ENCODE measurements at places on chromosomes 3 and 15.

DNA sequence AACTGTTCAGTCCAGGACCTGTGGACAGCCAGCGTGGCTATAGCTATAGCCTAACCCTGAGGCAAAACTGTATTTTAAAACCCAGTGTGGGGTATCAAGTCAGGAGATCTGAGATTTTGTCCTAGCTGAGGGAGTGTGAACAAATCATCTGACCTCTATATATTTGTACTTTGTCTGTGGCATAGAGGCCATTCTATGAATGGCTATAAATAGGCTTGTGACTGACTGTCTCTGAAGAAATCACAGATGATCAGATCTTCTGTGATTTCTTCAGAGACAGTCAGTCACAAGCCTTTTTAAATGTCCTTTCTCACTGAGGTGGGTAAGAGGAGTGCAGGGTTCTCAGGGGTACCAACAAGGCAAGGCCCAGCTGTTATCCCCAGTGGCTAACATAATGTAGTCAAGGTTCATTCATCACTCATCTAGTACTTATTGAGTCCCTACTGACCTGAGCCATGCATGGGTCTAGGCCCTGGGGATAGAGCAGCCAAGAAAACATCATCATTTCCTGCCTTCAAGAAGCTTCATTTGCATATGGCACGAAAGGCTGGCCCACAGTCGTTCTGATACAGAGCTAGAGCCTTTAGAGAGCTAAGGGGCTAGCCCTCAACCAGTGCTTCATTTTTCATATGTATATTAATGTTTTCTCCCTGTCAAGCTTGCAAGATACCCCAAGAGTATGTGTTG lies 53.3 kb downstream of the TIPARP start:
- DNase-seq, result no peak

DNA sequence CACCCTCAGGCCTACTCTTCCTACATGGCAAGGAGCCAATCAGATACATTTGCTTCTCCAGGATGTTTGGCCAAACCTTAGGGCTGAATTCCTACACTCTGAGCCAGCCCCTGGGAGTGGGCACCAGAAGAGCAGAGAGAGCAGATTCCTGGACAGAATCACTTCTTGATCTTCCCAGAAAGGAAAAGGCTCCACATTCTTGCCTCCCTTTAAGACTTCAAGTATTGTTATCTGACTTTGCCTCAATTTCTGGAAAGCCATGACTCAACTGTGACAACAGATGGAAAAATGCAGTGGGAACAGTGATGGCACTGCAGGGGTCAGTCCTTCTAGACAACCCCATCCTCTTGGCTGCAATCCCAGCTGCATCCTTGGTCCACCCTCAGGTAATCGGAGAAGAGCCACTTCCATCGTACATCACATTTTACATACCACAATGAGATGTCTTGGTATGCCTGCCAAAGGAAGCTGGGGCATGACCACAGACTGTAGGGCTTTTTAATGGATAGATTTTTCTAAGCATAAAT lies 21.0 kb downstream of the SLCO2A1 start:
- no peak for DNase-seq

DNA sequence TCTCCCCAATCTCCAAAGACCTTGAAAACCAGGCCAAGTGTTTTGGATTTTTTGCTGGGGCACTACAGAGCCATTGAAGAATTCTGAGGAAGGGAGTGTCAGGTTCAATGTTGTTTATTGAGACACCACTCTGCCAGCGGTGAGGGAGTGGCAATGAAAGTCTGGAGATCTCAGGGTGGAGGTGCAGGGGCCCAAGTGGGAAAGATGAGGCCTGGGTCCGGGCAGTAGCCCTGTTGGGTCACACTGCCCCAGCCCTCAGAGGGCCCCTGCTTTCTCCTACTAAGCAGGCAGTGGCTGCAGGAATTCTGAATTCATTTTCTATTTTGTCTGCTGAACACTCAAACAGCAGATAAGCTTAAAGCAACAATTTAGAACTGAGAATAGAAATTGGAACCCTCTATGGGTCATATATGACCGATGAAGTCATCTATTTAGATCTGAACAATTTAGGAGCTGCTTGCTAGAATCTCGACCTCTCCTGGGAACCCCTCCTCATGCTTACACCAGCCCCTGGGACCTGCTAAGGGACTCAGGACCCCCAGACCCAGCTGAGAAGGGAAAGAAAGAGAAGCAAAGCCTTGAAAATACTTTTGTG lies 17.9 kb downstream of the HRH1 start:
- DNase-seq, result no peak

GRCh38 chr15:71013446-71013845 lies 101.8 kb upstream of the THSD4 start:
- no peak for DNase-seq

- no peak for DNase-seq
Measured at GRCh38 chr15:48499978-48500377, 145.5 kb downstream of the FBN1 start.

GRCh38 chr3:120673116-120673515 lies 8.9 kb downstream of the HGD start:
- DNase-seq, result no peak

- DNase-seq, result no peak
Measured at GRCh38 chr15:90583471-90584252, 53.9 kb downstream of the CRTC3 start.

GRCh38 chr15:79308874-79309273 lies 2.0 kb upstream of the TMED3 start:
- peak; percentile 32 for DNase-seq

GRCh38 chr3:60652829-60653228 lies 598.4 kb downstream of the FHIT start:
- DNase-seq, result no peak

- no peak for DNase-seq
Measured at GRCh38 chr3:8097690-8098089, 403.9 kb upstream of the LMCD1 start.

- no peak for DNase-seq
Measured at GRCh38 chr3:123760817-123761216, 123.3 kb downstream of the MYLK start.

DNA sequence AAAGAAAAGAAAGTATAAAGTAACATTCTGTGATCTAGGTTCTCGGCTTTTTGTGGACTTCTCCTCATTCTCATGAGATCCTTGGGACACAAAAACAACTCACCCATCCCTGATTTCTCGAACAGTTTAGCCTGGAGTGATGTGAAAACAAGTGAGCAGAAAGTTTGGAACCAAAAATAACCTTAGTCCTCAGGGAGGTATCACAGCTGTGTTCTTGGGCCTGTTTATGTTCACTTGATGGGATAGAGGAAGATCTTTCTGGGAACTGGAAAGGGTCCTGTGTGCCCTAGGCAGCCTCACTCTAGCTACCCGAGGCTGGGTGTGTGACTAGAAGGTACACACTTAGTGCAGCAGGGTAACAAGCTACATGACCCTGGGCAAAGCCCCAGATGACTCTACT lies 308.8 kb upstream of the PDZRN3 start:
- no peak for DNase-seq

- no peak for DNase-seq
Measured at GRCh38 chr15:91422797-91423196, 322.7 kb downstream of the SV2B start.

DNA sequence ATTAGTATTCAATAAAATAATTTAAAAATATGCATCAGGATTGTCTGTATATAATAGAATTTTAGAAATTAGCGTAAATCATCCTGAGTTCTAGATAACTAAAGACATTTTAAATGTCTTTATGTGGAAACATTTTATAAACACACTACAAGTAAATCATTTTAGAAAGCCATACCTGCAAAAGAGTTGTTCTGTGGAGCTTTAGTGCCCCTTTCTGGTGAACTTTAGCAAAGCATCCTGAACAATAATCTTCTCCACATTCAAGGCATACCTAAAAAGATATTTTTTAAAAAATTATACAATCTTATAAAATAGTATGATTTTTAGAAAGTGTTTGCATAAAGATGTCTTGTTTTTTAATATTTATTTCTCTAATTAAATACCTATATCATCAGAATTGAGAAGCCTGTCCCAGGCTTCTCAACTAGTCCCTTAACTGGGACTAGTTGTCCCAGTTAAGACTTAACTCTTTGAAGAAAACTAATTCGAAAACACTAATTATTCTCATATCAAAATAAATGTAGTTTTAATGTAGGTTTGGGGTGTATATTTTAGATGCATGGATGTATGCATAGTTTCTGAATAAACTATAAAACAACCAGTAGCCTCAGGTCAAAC lies 29.7 kb downstream of the ZBBX start:
- peak; percentile 42 for DNase-seq

- peak; percentile 57 for DNase-seq
Measured at GRCh38 chr3:38662544-38662943, 13.1 kb upstream of the SCN5A start.

- no peak for DNase-seq
Measured at GRCh38 chr3:171615281-171615680, 155.1 kb upstream of the TNIK start.

DNA sequence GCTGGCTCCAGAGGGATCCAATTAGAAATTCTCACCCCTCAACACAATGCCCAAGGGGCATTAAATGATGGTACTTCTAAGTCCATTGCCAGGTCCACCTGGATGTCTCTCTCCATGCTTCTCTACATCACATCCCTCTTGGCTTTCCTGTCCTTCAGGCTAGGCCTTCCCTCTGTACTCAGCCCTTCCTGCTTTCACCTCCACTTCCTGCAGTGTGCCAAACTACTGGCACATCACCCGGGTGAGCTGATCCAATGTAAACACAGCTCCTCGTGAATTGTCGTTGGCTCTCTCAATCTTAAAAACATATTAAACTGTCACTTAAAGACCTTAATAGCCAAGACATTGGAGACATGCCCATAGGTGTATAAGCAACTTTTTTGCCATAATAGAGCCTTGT lies 4.0 kb downstream of the LMCD1 start:
- no peak for DNase-seq

GRCh38 chr3:42914771-42915515 lies 9.0 kb downstream of the ZNF662 start:
- no peak for DNase-seq

GRCh38 chr3:32184187-32184730 lies 54.2 kb upstream of the CMTM8 start:
- DNase-seq, result no peak

- no peak for DNase-seq
Measured at GRCh38 chr3:46699676-46700523, 1.3 kb upstream of the TMIE start.

GRCh38 chr3:140717921-140718320 lies 40.1 kb downstream of the TRIM42 start:
- no peak for DNase-seq

DNA sequence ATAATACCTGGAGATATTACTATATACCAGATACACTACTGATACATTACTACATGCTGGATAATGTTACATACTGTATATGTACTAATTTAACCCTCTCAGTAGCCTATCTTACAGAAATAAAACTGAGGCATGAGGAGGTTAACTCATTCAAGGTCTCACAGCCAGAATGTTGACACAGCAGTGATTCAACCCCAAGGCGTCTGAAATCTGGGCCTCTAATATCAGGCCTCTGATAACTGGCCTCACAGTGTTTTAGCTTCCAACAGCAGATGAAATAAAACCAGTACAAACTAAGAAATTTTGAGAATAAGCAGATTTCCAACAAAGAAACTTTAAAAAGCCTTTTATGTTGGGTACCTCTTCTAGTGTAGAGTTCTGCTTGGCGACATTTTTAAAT lies 23.4 kb downstream of the DZIP1L start:
- DNase-seq, result no peak

- DNase-seq, result no peak
Measured at GRCh38 chr3:144556392-144556791, 584.8 kb downstream of the DIPK2A start.
